ENCODE measurements at places on chromosomes 13 and 19.

GRCh38 chr13:42028113-42028799 lies 20.2 kb upstream of the DGKH start:
- no peak for DNase-seq

DNA sequence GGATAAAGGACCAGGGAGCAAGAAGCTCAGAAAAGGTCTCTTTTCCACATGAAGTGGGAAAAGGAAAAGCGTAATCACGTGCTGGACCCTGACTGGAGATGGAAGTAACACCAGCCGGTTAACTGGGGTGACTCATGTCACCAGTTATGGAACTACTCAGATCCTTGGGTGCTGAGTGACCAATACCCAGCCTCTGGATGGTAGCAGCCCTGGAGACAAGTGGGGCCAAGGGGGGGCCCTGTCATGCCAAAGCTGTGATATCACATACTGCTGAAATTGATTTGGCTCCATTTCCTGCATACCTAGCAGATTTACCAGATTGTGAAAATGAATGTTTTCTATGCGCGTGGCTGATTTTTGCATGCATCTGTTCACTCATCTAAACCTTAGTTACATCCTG lies 158.9 kb downstream of the ZIC5 start:
- peak; percentile 18 for DNase-seq

DNA sequence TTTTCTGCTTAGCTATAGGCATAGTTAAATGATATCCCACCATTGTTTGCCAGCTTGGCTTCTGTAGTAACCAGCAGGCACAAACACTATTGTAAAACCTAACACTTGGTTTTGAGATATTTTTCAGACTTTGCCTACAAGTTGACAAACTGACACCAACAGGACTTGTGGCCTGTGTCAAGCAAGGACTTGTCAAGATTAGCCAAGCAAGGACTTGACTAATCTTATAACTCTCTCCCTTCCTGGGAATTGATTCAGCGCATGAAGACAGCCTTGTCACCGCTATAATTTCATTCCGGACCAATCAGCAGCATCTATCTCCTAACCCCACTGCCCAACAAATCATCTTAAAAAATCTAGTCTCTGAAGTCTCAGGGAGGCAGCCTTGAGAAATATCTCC lies 72.7 kb upstream of the SLITRK1 start:
- DNase-seq, result no peak

- DNase-seq, result no peak
These were observed 11.2 kb downstream of the FBN3 start for GRCh38 chr19:8138201-8138600.

GRCh38 chr13:30708541-30708940 lies 26.8 kb upstream of the ALOX5AP start:
- DNase-seq, result peak; percentile 33

GRCh38 chr13:51025245-51025905 lies 85.7 kb downstream of the C13orf42 start:
- DNase-seq, result no peak

DNA sequence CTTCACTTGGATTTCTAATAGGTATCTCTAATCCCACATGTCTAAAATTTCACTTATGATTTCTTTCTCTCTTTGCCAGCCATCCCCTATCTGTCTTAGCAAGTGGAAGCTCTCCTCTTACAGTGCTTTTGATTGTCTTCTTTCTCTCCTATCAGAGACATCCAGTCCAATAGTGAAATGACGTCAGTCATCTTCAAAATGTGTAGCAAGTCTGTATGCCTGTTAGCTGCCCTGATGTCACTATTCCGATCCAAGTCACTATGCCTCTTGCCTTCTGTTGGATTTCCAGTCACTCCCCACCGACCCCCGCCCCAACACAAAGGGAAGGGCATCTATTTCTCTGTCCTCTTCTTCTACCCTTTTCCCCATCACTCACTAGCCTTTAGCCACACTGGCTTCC lies 96.4 kb downstream of the WASF3 start:
- DNase-seq, result no peak

- DNase-seq, result no peak
These were observed 192.5 kb downstream of the POSTN start for GRCh38 chr13:37406031-37406430.

- no peak for DNase-seq
These were observed 22.8 kb upstream of the CD70 start for GRCh38 chr19:6613711-6614110.

- DNase-seq, result peak; percentile 50
These were observed 870.2 kb downstream of the EFNB2 start for GRCh38 chr13:105665284-105665683.

DNA sequence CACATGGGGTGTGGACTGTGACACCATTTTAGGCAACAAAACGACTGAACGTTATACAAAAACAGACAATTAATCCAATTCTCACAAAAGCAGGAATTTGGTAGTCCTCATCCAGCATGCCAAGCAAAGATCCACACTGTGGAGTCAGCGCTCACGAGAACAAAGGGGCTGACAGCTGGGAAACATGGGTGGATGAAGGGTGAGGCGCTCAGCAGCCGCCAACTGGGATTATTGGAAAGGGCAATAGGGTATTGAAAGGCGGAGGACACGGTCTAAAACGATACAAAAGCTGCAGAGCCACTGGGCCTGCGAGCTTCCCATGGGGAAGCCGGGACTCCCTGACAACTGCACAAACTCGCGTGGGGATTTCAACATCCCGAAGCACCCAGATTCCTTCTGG lies 4.7 kb upstream of the ZNF813 start:
- DNase-seq, result no peak

- DNase-seq, result no peak
These were observed 46.4 kb downstream of the ZNF85 start for GRCh38 chr19:20969498-20969897.

GRCh38 chr13:27593267-27593666 lies 27.1 kb downstream of the LNX2 start:
- DNase-seq, result no peak

GRCh38 chr19:4409123-4409933 lies 6.9 kb downstream of the CHAF1A start:
- no peak for DNase-seq

DNA sequence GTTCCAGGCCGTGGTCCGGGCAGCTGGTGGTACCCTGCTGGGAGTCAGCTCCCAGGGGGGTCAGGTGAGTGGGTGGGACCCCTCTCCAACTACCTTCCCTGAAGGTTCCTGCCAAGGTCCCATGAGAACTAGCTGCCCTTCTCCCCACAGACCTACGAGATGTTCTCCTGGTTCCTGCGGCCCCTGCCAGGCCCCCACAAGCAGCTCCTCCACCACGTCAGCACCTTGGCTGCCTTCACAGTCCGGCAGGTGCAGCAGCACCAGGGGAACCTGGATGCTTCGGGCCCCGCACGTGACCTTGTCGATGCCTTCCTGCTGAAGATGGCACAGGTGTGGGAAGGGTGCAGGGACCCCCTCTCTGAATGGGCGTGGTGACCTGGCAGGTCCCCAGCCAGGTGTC lies 5.5 kb downstream of the CYP2S1 start:
- no peak for DNase-seq

GRCh38 chr13:98549728-98550317 lies 27.1 kb downstream of the STK24 start:
- DNase-seq, result no peak

- no peak for DNase-seq
These were observed 27.0 kb upstream of the OXGR1 start for GRCh38 chr13:97021241-97021640.

GRCh38 chr19:28960986-28961705 lies 251.8 kb downstream of the UQCRFS1 start:
- no peak for DNase-seq

DNA sequence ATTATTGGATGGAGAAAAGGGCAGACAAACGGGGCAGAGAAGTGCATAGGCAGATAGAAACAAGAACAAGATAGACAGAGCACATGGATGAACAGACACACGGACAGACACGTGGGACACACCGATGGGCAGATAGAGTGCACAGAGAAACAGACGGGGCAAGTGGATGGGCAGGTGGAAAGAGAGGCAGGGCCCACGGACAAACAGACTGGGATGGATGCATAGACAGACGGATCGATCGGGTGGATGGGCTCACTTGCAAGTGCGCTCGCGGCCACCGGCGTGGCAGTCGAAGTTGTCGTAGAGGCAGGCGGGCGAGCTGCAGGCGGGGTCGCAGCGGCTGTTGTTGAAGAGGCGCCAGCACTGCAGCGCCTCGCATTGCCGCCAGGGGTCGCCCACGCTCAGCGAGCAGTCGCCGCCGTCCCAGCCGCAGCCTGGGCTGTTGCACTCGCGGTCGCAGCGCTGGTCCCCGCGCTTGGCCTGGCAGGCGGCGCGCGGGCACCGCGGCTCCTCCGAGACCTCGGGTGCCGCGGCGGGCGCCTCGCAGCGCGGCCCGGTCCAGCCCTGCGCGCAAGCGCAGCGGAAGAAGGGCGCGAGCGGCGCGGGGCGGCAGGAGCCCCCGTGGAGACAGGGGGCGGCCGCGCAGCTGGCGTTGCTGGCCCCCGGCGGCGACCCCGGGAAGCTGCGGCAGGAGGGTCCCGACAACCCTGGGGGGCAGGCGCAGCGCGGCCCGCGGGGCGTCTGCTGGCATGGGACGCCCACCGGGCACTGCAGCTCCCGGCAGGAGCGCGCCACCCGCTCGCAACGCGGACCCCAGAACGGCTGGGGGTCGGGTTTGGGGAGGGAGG lies 23.3 kb downstream of the NOTCH3 start:
- DNase-seq, result peak; percentile 25

- DNase-seq, result no peak
These were observed 683.4 kb downstream of the PCDH9 start for GRCh38 chr13:66546534-66547379.

GRCh38 chr19:5255602-5256231 lies 84.9 kb downstream of the PTPRS start:
- no peak for DNase-seq

- DNase-seq, result no peak
These were observed 92.7 kb downstream of the LHFPL6 start for GRCh38 chr13:39510316-39510695.

GRCh38 chr13:42836930-42837690 lies 55.7 kb downstream of the FAM216B start:
- no peak for DNase-seq

GRCh38 chr13:111506621-111507020 lies 186.2 kb downstream of the TEX29 start:
- DNase-seq, result no peak

DNA sequence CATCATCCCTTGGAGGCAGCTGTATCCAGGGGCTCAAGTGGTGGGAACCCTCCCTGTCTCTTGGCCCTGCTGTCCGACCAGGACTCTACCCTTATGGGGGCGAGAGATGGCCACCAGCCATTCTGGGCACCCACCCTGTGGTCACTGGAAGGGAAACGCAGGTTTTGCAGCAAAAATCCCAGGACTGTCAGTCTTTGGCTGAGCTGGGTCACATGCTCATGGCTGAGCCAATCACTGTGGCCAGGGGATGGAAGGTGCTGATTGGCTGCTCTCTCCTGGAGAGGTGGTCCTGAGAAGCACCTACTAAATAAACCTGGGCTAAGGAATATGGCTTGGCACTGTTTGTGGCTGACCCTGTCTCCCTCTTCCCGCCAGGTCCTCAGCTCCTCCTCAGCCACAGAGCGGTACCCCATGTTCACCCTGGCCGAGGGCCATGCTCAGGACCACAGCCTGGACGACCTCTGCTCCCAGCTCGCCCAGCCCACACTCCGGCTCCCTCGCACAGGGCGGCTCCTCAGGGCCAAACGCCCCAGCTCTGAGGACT lies 8.9 kb downstream of the ATG4D start:
- DNase-seq, result no peak

DNA sequence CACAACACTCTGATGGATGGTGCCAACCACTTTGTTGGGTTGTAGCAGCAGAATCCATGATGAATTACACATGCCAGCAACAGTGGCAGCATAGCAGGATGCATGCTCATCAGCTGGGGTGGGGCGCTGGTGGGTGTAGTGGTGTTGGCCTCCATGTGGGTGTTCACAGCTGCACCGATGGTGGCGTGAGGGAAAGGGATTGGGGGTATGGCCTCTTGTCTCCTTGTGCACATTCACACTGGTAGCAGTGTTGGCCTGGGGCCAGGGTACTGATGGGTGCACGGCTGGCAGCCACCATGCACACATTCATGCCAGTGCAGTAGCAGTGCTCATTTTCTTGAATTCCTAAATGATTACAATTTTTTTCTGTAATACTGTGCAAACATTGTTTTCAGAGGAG lies 2748.8 kb upstream of the PCDH20 start:
- DNase-seq, result no peak

DNA sequence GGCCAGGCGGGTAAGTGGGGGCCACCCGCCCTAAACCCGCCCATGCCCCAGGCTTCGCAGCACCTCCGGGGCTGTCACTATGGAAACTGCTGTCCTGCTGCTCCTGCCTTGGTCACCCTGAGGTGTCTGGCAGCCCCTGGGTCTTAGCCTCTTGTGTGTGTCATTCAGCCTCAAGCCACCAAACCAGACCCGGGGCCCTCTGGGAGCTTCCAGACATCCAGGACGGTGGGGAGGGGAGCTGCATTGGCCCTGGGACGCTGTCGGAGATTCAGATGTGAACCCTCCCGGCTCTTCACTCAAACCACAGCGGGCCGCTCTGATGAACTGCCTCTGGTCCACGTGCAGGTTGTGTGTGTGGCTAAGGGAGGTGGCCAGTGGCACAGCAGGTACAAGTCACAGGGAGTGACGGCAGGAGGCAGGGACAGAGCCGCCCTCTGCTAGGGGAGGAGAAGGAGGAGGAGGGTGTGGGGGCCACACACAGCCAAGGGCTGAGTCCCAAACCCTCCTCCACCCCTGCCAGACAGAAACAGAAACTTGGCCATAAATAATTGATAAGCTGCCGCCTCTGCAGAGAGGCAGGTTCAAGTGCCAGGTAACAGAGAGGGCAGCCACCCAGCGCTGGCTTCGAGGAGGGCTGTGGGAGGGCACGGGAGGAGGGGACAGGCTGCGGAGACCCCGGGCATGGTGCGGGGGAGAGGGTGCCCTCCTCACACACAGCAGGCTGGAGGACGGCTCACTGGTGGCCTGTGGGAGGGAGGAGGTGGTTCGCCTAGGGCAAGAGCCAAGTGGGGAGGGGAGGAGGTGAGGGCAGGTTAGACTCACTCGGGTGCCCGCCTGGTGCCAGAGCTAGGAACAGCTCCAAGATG lies 8.0 kb downstream of the NANOS3 start:
- DNase-seq, result no peak

- DNase-seq, result no peak
These were observed 17.6 kb downstream of the GPX4 start for GRCh38 chr19:1121395-1121794.

- no peak for DNase-seq
These were observed 2.9 kb upstream of the CD70 start for GRCh38 chr19:6593651-6594416.

Measured in fibroblast of skin of left biceps (primary cell).